ENCODE measurements at places on chromosomes 6 and 20.

GRCh38 chr6:9398767-9399373 lies 963.5 kb upstream of the SLC35B3 start:
- DNase-seq, result no peak

DNA sequence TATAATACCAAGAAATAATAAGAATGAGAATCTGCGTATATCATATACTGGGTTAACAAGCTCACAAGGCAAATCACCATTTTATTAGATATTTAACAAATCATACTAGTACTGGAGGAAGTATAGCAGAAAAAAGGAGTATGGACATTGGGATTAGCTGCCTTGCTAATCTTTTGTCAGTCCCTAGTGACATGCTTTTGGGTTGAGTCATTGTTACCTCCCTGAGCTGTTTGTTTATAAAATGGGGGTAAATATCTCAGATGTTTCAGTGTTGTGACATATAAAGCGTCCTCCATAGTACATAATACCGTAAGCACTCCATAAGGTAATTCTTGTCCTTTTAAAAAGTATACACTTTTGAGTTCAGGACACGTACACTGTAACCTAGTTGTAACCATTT lies 107.0 kb downstream of the ESR1 start:
- DNase-seq, result no peak

DNA sequence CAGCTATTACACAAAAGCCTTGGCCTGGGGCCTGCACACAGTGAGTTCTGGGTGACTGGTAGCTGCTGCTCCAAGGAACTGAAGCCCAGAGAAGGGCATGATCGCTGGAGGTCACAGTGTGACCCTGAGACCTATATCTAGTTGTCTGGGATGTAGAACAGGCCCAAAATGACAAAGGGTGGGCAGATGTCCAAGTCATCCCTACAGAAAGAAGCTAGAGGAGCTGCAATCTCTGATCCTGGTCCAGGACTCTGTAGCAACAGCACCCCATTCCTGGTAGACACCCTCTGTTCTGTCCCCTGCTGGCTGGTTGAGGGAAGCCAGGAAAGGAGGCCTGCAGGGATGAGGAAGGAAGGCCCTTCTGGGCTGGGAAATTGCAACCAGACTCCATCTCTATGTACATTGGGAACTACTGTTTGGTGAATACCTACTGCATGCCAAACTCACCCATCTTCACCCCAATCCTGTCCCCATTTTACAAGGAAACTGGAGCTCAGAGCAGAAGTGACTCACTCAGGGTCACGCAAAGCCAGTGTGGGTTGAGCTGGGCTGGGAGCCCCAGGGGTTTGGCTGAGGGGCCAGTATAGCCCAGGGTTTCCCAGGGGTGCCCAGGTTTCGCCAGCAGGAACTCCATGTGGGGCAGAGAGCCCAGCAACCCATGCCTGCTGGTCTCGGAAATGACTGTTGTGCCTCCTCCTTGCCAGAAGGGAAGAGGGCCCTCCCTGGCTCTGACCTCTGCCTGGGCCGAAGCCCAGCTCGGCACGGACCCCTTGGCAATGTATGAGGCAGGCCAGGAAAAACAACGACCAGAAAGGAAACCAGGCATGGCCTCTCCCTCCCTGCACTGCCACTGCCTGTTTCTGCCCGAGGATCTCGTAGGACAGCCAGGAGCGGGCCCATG lies 44.9 kb upstream of the TLDC2 start:
- DNase-seq, result no peak

DNA sequence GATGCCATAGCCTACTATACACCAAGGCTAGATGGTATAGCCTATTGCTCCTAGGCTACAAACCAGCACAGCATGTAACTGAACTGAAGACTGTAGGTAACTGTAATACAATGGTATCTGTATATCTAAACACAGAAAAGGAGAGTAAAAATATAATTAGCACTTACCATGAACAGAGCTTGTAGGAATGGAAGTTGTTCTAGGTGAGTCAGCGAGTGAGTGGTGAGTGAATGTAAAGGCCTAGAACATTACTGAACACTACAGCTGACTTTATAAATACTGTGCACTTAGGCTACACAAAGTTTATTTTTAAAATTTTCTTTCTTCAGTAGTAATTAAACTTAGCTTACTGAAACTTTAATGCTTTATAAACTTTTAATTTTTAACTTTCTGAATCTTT lies 129.5 kb downstream of the BTBD9 start:
- no peak for DNase-seq
